Activated CD4-positive, alpha-beta T cell treated with anti-CD3 and anti-CD28 coated beads, Interleukin-2, amount 50 U/mL, for 1 hour (primary cell): ENCODE measurements at places on chromosomes 16 and 17.

GRCh38 chr17:82899941-82900340 lies 60.1 kb upstream of the ZNF750 start:
- no peak for DNase-seq

DNA sequence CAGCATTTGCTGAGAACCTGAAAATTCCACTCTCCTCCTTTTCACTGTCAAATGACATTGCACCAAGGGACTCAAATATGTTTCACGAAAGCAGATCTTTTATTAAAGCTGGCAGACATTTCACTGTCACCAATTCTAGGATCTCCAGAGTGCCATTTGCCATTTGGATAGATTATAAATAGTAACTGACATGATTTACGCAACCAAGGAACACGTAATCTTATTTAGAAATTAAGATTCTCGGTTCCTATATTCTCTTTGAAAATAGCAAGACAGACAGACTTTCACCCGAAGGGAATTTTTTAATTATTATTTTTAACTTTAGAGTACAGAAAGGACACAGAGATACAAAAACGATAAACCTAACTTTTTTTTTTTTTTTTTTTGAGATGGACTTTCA lies 49.6 kb downstream of the ANKFY1 start:
- DNase-seq, result no peak

GRCh38 chr17:7479213-7480088 lies at the start of gene ZBTB4:
ZBTB4 (minus strand) TSS chr17:7479631; CDS start chr17:7466801, 12,830 bp downstream.
- peak; percentile 69 for DNase-seq

DNA sequence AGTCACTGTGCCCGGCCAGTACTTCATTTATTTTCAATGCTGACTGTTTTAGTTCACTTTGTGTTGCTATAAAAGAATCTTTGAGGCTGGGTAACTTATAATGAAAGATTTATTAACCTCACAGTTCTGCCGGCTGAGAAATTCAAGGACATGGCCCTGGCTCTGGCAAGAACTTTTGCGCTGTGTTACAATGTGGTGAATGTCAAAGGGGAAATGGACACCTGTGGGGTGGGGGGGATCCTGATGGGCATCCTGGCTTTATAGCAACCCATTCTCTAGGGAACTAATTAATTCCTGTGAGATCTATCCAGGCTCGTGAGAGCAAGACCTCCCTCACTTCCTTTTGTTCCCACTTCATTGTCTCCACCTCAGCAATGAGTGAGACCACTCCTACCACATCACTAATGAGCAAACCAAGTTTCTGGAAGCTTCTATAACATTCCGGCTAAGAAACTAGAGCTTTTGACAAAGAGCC lies 17.1 kb upstream of the CDH3 start:
- DNase-seq, result no peak
